ENCODE measurements at places on chromosomes 2 and 18. TPM values are rescaled to one million over a fixed set of nuclear protein-coding genes. Genes with fewer than 3 reads are reported as not detected.

Gene PELI1
- total RNA-seq: 9.6 TPM

Gene C2orf80
- not detected for total RNA-seq

Gene MYL1
- total RNA-seq: not detected

Gene MEP1B
- total RNA-seq: not detected

Gene ORC2
- total RNA-seq: 28.4 TPM

Gene DLGAP1
- 1.8 TPM for total RNA-seq

Gene ABCG5
- total RNA-seq: not detected

Gene FOXI3
- not detected for total RNA-seq

Gene SGPP2
- not detected for total RNA-seq

Gene GALNT5
- 3.0 TPM for total RNA-seq

Gene LGALSL
- total RNA-seq: 13.3 TPM

Gene L3MBTL4
- total RNA-seq: 1.2 TPM

Gene RRM2
- 62.5 TPM for total RNA-seq

- DNase-seq: peak; percentile 63
These were observed 26.0 kb upstream of the IL37 start for GRCh38 chr2:112884869-112885505.

DNA sequence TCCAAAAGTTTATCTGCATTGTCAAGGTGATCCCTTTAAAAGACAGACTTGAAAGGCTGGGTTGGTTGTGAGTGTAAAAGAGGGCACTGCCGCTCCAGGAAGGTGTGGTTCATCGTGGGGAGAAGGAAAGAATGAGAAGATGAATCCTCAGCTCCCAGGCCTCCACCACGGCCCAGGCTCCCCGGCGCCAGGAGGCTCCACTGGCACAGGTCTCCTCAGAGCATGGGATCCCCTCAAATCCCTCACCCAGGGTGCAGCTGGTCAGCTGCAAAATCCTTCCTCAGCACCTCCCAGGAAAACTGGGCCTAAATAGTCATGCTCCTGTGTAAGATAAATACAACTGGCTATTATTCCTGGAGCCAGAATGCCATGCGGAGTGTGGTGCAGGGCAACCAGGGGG is 221.1 kb downstream of the ZNF516 start:
- no peak for DNase-seq

GRCh38 chr2:635687-636621 is 41.3 kb downstream of the TMEM18 start:
- no peak for DNase-seq

DNA sequence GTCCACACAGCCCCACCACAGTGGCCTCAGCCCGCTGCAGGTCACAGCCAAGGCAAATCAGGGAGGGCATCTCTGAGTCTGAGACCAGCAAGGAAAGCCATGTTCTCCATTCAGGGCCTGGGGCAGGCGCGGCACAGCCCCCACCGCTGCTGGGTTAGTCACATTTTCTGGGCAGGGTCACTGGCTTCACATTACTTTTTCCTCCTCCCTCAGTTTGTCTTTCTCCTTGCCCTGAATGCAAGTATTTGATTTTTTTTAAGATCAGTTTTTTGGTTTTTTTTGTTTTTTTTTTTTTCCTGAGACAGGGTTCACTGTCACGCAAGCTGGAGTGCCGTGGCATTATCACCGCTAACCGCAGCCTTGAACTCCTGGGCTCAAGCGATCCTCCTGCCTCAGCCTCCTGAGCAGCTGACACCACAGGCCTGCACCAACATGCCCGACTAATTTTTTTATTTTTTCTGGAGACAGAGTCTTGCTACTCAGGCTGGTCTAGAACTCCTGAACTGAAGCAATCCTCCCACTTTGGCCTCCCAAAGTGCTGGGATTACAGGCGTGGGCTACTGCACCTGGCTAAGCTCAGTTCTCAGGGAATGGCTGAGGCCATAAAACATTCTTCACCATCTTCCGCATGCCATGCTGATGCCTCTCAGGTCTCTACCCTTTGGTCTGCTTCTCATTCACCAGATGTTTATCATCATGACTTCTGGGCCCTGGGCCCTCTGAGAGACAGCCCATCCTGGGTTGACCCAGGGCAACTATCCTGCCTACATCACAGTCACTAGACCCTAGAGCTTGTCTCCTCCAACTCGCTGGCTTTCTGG is 628 bp upstream of the CAPG start:
- no peak for DNase-seq

DNA sequence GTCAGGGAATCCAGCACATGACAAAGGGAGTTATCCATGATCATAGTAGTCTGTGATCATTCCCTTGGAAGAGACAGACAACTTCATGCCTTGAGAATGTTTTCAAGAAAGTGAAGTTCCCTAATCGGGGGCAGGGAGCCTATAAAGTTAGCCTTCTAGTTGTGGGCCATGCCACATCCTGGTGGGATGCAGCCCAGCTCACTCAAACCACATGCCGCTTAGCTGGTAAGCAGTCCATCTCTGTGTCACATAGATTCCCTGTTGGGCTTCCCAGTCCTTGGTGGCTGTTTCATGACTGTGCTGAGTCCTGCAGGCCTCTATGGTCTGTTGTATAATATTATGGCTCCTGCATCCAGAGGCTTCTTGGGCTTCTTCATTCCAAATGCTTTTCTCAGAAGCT is 11.4 kb upstream of the ARHGAP25 start:
- no peak for DNase-seq

DNA sequence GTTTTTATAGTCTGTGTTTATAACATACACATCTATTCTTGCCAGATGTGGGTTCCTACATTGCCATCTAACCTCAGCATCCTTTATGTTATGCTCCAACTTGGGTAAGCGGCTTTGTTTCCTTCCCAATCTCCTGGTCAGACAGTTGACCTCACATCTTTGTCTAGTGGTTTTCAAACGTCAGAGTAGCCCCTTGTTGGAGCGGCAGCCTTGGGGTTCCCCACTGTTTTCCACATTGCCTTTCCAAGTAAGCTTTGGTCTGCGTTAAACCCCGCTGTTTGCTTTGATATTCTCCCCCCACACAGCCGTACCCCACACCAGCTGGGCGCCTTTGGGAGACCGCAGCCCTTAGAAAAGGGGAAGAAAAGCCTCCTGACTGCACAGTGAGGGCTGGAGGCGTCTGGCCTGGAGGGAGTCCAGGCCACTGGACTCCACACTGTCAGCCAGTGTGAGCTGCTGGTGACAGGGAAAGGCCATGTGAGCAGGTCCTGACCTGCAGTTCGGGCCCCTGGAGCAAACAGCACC is 83.3 kb downstream of the MALT1 start:
- no peak for DNase-seq

- no peak for DNase-seq
These were observed 439.1 kb downstream of the TGIF1 start for GRCh38 chr18:3889121-3889520.

GRCh38 chr2:20049637-20050036 is 1.8 kb downstream of the LAPTM4A start:
- DNase-seq: no peak

DNA sequence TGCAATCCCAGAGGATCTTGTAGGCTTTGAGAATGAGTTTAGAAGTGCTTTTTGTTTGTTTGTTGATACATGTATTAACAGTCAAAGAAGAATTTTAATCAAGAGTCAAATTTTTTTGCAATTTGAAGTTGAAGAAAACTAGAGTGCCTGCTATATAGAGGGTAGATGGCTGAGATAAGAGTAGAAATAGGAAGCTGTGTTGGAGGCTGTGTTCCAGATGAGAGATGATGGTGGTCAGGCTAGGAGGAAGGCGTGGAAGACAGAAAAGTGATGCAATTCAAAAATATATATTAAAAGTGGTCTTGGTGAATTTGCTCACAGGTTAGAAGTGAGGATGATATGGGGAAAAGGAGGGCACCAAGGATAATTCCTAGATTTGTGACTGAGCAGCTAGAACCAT is 978.3 kb downstream of the BCL11A start:
- DNase-seq: no peak

- no peak for DNase-seq
These were observed 3.8 kb upstream of the TBR1 start for GRCh38 chr2:161412346-161412745.

GRCh38 chr2:175353275-175353674 is 171.8 kb upstream of the ATP5MC3 start:
- no peak for DNase-seq

DNA sequence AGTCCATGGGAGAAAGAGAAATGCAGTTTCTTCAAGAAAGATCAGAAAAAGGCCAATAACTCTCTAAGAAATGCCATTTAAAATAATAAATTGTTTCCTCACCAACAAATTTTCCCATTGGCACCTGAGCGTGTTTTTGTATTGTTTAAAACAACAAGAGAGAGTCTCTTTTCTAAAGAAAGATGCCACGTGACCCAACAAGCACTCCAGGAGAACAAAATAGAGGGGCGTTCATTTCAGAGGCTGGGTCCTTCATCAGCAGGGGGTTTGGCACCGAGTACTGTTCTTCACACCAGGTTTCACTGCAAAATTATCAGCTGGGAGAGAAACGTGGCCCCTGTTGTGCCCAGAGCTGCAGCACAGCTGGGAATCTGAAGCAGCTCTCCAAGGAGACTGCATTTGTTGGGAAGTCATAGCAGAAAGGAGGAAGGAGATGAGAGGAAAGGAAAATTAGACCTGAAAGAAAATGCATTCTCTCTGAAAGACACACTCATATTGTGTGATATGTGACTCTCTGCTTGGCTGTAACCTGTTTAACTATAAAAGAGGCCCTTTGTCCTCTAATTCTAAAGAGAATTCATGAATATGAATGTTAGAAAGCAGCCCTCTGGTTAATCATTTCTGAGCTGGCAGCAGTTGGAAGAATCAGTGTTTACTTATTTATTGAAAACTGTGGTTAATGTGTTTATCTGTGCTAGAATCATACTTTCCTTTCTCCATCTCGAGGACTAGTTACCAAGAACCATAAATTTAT is 205.3 kb upstream of the CDH20 start:
- DNase-seq: no peak

DNA sequence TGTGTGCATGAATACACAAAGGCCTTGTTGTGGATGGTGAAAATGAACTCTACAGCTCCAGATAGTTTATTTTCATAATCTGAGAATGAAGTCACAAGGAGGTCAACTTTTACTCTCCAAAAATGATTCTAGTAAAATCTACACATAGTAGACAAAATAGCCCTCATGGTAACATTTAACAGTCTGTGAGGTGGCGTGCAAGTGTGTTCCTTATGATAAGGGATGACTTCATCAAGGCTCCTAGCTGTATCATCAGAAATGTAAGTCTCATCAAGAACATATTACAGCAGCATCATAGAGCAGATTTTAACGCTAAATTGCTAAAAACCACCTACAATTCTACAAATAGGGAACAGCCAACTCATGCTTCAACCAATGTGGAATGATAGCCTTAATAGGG is 72.3 kb upstream of the RIOK3 start:
- DNase-seq: peak; percentile 25

- DNase-seq: no peak
These were observed 97.1 kb downstream of the ZBTB7C start for GRCh38 chr18:48312066-48312465.

DNA sequence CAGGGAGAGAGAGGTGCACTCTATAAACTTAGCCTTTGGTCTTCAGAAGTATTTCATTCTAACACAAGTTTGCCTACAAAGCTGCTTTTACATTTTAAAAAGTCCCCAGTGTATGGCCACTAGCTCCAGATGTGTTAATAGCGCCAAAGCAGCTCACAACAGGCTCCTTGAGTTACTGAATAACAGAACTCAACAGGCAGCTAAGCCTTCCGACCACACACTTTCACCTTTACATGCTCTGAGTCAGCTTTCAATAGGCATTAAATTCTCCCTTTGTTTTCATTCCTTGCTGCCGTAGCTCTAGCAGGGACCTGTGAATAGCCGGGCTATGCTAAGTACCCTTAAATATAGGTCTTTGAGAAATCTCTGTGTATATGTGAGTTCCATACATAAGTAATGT is 262.8 kb upstream of the PARD3B start:
- no peak for DNase-seq

- no peak for DNase-seq
These were observed 8.8 kb upstream of the GPR148 start for GRCh38 chr2:130720036-130720435.

GRCh38 chr2:104840893-104841585 is 12.9 kb upstream of the POU3F3 start:
- DNase-seq: no peak

- DNase-seq: peak; percentile 48
These were observed 35.4 kb upstream of the ITGAV start for GRCh38 chr2:186554429-186554828.

DNA sequence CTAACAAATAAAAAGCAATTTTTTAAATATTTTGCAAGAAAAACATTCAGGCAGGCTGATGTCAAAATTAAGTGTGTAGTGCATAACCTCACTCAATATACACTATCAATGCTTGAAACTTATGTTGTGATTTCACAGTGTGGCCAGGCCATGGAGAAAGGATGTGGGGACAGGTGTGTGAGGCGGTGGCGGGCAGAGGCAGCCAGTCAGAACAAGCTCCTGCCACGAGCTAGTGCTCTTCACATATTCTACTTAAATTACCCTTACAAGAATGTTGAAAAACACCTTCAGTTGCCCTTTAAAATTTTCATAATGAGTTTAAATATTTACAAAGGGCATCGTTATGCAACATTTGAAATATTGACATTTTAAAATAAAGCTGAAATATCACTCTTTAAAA is 43.2 kb downstream of the CYB5A start:
- no peak for DNase-seq

GRCh38 chr2:158633261-158633660 is 161.9 kb upstream of the DAPL1 start:
- no peak for DNase-seq

DNA sequence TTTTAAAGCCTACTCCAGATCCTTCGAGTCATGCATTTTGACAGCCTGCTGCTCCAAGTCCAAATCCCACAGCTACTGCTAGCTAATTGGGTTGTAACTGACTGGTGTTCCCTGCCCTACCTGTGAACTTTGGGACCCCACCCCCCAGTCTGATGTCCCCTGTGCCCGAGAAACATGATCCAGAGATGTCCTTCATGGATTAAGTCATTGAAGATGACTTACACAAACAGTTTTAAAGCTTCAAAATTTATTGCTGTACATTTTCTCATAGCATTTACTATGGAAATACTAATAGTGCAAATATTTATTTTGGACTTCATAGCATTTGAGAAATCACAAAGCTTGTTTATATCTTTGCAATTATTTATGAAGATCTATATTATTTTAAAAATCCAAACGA is 73.1 kb downstream of the MBD2 start:
- no peak for DNase-seq

GRCh38 chr2:71129114-71129901 is 721 bp downstream of the MCEE start:
- no peak for DNase-seq

DNA sequence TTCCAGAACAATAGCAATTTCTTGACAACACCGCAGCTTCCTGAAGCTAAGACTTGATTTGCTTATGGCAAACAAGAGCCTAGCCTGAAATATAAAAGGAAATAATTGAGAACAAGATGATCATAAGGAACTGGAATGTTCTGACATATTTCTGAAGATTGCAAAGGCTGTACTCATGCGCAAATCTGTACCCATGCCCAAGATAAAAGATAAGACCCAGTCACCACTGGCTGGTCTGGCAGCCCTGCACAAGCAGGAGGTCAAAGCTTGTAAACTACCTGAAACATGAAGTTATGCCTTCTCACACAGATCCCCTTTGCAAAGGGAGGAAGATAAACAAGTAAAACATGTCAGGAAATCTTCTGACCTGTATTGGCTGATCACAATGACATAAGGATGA is 160.8 kb upstream of the GYPC start:
- DNase-seq: no peak

GRCh38 chr2:72843301-72843700 is 17.5 kb upstream of the EXOC6B start:
- DNase-seq: no peak
